CMK (cell line): ENCODE measurements at places on chromosomes 3 and 15.

- DNase-seq, result no peak
Measured at GRCh38 chr3:155185631-155186071, 105.5 kb downstream of the MME start.

DNA sequence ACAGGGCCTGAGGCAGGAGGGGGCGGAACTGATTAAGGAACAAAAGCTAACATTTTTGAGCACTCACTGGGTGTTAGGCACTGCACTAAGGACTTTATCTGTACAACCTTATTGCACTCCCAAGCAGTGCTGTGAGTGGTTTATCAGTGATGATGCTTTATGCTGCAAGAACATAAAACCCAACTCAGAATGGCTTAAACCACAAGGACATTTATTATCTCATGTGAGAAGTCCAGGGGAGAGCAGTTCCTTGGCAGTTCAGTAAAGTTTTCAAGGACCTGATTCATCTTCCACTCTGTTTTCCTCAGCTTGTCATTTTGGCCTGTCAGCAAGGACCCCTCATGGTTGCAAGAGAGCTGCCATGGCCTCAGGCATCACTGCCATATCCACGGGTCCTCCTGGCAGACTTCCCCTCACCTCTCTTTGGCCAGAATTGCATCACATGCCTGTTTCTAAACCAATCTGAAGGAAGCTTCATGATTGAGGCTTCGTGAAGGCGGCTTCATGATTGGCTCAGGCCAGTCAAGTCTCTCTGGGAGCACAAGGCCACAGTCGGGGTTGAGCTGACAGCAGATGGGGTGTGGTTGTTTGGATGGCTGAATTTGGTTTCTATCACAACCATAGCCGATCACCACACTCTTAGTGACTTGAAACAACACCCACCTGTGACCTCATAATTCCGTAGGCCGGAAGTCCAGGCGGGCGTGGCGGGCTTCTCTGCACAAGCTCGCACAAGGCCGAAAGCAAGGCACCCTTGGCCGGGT, 15.8 kb downstream of the EFCC1 start:
- DNase-seq, result no peak

GRCh38 chr3:129022114-129023007, 21.3 kb downstream of the EFCC1 start:
- no peak for DNase-seq

GRCh38 chr3:129195731-129196256, 12.1 kb upstream of the CNBP start:
- no peak for DNase-seq

GRCh38 chr3:139310474-139310933, 33.3 kb upstream of the MRPS22 start:
- DNase-seq, result no peak

GRCh38 chr3:111636366-111636885, 41.3 kb upstream of the ZBED2 start:
- no peak for DNase-seq

DNA sequence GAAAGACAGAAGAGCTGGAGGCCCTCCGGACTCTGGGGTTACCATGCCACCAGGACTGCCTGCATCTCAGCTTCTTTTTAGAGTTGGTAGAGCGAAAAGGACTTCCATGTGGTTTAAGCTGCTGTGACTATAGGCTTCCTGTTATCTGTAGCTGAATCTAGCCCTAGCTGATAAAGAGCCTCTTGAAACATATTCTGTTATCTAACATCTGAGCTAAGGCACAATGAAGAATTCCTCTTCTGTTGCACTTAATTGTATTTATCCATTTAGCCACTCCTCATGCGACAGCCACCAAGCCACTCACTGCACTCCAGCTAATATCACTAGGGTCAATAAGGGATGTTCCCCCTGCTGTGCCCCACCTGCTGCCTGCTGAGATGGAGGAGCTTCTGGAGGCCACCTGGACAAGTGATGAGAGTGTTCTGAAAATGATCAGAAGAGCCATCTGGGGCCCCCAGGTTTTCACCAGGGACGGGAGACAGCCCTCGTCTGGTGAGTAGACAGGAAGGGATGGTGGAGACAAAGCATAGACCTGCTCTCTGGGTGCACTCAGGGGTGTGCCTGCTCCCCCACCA, 94.6 kb upstream of the PLXNA1 start:
- DNase-seq, result no peak

DNA sequence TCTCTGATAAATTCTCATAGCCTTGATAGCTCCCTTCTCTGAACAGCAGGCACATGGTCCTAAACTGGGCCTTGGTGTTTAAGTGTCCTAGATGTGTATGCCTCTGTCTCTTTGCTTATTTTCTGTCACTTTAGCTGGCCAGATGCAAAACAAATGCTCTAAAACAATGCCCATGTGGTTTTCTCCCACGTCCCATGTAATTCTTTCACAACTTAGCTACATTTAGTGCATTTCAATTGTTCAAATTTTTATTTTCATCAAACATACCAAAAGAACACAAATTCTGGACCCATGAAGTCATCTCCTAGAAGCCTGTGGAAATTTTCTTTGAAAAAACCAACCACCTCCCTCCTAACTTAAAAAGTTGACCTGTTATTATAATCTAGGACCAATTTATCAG, 491.3 kb upstream of the AGTR1 start:
- DNase-seq, result no peak

- DNase-seq, result no peak
Measured at GRCh38 chr3:148100476-148100875, 597.2 kb upstream of the AGTR1 start.

DNA sequence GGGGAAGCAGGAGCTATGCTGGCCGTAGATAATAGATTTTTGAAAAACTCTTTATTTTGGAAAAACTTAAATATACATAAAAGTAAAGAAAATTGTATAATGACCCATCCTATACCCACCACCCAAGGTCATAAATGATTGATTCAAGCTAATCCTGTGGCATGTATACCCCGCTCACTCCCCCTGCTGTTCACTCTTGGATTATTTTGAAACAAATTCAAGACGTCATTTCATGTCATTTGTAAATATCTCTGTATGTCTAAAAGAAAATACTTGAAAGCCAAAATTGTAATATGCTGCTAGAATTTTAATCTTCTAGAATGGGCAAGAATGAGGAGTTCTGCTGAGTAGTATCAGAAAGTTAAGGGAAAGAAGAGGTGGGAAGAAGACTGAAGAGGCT, 241.7 kb downstream of the FEZF2 start:
- DNase-seq, result no peak

DNA sequence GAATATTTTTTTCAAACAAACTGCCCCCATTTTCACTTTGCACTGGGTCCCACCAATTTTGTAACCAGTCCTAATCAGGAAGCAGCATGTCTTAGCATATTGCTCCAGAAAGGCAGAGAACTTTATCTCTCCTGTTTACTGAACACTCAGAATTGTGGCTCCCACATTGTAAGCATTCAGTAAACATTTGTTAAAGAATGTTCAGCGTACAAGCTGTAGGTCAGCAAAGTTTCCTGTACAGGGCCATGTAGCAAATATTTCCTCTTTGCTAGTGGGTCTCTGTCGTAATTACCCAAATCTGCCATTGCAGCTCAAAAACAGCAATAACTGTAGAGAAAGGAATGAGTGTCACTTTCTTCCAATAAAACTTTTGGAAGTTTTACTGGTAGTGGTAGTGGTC, 393.3 kb downstream of the GRM7 start:
- DNase-seq, result no peak

DNA sequence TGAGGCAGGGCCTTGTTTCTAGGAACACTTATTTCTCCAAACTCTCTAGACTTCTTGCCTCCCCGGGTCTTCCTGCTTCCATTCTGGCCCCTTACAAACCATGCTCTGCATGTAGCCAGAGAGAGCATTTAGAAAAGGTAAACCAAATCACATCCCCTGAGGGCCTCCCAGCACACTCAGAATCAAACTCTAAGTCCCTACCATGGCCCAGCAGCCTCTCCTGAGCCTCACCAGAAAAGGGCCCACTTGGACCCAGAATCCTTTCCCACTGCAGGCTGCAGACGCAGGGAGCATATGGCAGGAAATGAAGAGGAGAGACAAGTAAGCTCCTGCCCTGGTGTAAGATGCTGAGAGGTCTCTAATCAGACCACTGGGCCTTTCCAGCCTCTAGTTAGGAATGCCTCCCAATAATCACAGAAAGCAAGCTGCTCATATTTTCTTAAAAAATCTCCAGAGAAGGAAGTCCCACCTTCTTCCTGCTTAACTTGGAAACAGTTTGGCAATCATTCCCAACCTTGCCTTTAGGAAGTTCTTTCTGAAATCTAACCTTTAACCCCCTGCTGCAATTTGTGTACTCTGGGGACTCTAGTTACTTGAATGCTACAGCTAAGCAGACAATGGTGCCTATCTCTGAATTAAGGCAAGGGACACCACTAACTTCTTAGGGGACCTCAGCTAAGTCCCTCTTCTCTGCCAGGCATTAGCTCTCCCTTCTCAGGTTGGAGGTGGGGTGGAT, 4.2 kb downstream of the AMOTL2 start:
- DNase-seq, result no peak

- no peak for DNase-seq
Measured at GRCh38 chr3:58529516-58530353, 7.3 kb downstream of the ACOX2 start.

DNA sequence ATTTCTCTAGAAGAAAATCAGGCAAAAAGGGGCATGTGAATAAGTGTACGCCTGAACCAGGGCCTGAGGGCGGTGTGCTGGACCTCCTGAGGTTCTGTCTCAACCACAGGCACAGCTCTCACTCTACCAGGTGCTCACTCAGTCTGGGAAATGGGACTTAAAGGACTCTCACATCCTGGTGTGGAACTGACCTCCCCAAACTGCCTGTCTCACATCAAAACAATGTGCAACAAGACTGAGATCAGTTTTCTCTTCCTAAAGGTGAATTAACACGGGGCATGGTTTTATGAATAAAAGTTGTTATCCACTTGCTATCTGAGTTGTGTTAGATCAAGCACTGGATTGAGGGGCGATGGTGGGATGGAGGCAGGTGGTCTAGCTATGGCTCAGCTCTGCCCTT, 4.8 kb downstream of the STOML1 start:
- DNase-seq, result no peak

- no peak for DNase-seq
Measured at GRCh38 chr3:172522871-172523818, at the start of gene TNFSF10. TSS of gene TNFSF10 (minus strand) at chr3:172523430. CDS start at chr3:172523384, 46 bp downstream.

DNA sequence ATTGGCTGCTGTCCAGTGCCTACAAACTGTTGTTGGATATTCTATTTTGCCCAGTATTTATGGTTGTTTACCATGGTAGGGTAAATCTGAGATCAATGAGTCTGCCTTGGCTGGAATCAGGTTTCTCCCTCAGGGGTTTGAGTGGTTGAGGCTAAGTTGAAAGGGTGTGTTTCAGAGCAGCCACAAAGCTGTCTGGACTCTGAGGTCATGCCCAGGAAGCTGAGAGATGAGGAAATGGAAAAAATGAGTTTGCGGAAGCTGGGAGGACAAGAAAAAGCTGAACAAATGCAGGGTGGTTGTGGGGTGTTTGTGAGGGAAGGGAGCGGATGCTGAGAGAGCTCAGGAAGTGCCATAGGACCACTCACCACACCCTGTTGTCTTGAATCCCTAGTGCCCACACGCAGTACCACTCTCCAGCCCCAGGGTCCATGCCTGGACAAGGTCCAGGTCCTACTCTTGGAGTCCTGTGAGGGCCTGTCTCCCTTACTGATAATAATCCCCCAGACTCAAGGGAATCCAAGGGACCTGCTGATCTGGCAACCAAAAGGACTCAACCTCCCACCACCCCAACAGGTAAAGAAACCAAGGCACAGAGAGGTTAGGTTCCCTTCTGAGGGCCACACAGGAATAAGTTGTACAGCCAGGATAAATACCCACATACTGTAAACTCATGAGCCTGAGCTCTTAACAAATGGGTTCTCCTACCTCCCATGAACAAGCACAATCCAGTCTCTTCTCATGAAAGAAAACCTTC, 81.6 kb downstream of the PPCDC start:
- DNase-seq, result no peak

DNA sequence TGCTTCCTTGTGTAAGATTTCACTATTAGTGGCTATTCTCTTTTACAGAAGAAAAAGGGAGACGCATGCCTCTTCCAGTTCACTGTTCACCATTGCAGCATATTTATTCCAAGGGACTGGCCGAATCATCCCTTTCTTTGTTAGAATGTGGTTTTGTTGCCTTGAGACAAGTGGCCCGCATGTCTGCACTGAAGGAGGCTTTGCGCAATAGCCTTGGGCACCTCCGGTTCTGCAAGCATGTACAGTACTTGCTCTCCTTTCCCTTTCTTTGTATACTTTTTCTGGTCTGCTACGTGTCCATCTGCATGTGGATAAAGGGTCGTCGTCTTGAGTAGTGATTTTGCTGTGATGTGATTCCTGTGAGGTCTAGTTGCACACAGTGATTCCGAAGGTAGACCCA, 43.0 kb downstream of the FLNB start:
- DNase-seq, result no peak
